ENCODE measurements at places on chromosomes 4 and X.

DNA sequence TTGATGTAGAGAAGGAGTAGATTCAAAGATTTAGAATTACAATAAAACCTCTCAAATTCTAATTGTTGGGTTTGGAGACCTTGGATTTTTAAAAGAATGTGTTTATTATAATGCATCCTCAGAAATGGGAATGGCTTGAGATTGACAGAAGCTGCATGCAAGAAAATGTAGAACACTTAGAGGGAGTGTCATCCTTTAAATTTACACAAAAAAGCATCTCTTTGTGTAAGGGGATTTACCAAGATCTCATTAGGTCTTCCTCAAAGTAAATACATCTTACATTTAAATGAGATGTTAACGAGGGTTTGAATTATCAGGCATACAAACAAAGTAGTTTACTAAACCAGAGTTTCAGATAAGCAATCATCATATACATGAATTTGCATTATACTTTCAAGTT lies 615.0 kb downstream of the FAM133A start:
- DNase-seq: no peak

DNA sequence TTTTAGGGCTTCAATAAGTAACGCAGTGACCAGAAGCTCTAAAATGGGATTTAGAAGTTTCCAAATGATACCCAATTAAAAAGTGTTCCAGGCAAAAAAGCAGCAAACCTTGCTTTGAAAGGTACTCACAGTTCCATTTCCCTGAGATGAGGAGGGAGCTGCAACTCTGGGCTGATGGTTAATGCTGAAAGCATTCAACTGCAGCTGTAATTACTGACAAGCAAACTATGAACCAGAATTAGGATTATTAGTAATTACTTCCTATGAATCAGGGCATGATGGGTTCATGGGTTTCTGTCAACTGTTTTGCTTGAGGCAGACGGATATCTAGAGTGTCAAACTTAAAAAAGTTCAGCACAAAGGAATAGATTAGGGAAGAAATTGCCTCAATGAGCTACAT lies 357.4 kb downstream of the STIM2 start:
- DNase-seq: no peak

- DNase-seq: no peak
Observed at GRCh38 chrX:83469551-83469950, 38.5 kb upstream of the POU3F4 start.

GRCh38 chrX:40485102-40485826 lies 95.5 kb upstream of the ATP6AP2 start:
- DNase-seq: no peak

DNA sequence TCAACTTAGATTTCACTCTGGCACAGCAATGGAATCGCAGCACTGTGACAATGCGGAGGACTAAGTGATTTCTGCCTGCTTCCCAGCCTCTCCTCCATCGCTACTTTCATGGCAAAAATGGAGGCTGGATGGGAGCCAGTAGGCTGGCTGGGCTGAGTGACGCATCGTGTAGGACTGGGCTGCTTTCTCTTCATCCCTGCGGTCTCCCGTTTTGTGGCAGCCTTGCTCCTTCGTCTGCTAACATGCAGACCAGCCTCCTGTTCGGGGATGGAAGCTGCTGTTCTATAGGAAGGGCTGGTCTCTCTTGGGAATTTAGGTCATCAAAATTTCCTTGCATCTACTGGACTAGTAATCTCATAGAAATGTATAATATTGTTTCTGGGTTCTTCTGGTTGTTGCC lies 15.8 kb upstream of the RGS12 start:
- no peak for DNase-seq

DNA sequence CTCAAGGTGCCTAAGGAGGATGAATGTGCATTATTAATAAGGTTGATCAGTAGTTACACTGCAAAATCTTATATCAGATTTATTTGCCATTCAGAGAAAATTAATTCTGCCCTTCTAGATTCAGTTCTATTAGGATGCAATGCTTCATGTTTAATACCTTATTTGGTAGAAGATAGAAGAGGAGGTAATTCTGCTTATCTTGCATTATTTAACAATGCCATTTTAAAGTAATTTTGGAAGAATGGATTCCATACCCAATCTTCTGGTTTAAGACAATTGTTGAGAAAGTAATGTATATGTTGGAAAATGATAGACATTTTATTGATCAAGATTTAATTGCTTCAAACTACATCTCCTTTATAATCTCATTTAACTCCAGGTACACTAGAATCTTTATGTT lies 360.9 kb downstream of the ADGRL3 start:
- DNase-seq: no peak

GRCh38 chr4:181265370-181265769 lies 977.8 kb upstream of the TENM3 start:
- DNase-seq: no peak

DNA sequence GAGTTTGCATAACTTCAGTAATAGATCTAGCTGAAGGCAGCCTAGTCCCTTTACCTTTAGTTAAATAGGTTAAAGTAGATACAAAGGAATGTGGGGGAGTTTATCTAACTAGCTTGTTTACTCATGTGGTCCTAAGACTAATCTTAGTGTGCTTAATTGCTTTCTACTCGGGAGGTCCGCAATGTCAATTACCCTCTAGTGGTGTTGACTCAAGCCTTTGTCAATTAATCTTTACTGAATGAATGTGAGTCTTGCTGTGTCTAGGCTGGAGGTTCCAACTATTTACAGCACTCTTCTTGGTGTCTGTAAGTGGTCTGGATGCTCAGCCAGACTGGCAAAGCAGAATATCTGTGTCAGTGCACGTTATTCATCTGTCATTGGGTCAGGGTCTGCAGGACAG lies 17.9 kb upstream of the YTHDC1 start:
- no peak for DNase-seq

GRCh38 chrX:31058284-31058683 lies 13.6 kb downstream of the FTHL17 start:
- no peak for DNase-seq

DNA sequence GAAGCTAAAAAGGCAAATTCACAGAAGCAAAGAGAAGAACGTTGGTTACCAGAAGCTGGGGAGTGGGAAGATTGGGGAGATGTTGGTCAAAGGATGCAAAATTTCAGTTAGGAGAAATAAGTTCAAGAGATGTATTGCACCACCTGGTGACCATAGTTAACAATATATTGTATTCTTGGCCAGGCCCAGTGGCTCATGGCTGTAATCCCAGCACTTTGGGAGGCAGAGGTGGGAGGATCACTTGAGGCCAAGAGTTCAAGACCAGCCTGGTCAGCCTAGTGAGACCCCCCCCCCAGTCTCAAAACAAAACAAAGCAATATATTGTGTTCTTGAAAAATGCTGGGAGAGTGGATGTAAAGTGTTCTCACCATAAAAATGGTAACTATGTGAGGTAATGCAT lies 67.9 kb downstream of the TAB3 start:
- DNase-seq: no peak

- DNase-seq: no peak
Observed at GRCh38 chr4:176268963-176269362, at the start of gene ASB5. ASB5 (minus strand) TSS chr4:176269222; CDS start chr4:176269108, 114 bp downstream.

GRCh38 chr4:34271479-34272355 lies 1972.6 kb downstream of the ARAP2 start:
- DNase-seq: no peak

- DNase-seq: no peak
Observed at GRCh38 chr4:24582235-24582832, 2.0 kb downstream of the DHX15 start.

DNA sequence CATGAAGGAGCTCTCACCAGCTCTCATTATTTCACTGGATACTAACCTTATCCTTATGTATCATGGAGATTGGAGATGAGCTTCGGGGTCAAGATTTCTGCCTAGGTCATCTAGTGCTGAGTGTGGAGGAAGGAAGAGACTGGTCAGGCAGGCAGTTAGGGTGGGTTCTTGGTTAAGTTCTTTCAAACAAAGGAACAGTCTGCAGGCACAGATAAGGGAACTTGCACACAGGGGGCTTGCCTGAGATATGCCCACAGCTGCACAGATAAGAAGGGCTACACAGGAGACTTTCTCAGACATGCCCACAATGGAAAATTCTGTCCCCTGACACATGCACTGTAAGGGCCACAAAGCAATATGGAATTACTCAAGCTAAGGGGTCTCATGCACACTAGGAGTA lies 904.1 kb downstream of the NLGN4X start:
- no peak for DNase-seq

GRCh38 chrX:66012094-66012534 lies 27.8 kb downstream of the VSIG4 start:
- DNase-seq: no peak

GRCh38 chrX:110851780-110852179 lies 56.2 kb upstream of the CHRDL1 start:
- DNase-seq: no peak

DNA sequence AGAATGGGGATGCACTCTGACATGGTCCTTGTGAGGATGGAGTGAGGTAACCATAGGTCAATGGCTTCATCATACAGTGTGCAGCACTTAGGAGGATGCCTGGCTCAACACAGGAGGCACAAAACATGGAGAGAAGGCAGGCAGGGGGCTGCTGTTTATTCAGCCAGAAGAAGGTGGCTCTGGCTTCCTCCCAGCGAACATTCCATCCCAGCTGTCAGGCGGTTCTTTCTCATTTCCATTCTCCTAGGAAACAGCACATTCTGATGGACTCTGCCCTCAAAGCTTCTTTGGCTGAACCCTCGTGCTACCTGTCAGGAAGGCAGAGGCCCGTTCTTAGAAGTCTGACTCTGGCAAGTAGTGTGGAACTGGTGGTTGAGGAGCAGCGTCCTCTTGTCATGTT lies 18.6 kb downstream of the STK32B start:
- no peak for DNase-seq

- DNase-seq: no peak
Observed at GRCh38 chr4:110268352-110268751, 69.9 kb upstream of the ELOVL6 start.

DNA sequence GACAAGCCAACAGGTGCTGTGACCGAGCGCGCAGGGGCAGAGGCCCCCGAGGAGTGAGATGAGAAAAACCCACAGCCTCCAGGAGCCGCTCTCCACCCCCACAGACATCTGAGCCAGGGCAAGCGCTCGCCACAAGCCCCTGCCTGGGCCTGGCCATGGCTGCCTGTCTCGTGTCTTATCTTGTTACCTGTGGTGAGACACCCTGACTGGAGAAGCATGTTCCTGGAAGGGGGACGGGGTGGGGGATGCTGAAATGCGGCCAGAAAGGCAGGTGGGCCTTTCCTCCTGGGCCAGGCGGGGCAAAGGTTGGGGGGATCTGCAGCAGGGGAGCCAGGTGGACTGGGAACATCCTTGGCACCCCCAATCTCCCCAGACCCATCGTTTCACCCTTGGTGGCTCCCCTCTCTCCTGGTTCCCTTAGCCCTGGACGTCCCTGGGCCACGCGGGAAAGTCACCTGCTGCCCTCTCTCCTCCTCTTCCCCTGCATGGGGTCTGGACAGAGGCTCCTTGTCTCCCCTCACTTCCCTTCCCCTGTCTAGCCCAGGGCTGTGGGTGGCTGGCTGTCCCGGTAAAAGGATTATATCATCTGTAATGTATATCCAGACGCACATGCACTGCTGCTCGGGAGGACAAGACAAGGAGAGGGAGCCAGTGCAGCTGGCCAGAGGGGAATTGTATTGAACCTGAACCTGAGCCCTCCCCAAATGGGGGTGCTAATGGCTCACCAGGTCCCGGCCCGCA lies 8.4 kb upstream of the DUSP9 start:
- DNase-seq: no peak

GRCh38 chr4:39304651-39305050 lies 61.5 kb downstream of the RFC1 start:
- DNase-seq: no peak
